ENCODE measurements at places on chromosomes 4 and X. TPM values are rescaled to one million over a fixed set of nuclear protein-coding genes. Genes with fewer than 3 reads are reported as not detected.

Gene ACE2
- total RNA-seq: 15.8 TPM

Gene RAB39B
- total RNA-seq: 0.19 TPM

Gene PAGE5
- total RNA-seq: not detected

DNA sequence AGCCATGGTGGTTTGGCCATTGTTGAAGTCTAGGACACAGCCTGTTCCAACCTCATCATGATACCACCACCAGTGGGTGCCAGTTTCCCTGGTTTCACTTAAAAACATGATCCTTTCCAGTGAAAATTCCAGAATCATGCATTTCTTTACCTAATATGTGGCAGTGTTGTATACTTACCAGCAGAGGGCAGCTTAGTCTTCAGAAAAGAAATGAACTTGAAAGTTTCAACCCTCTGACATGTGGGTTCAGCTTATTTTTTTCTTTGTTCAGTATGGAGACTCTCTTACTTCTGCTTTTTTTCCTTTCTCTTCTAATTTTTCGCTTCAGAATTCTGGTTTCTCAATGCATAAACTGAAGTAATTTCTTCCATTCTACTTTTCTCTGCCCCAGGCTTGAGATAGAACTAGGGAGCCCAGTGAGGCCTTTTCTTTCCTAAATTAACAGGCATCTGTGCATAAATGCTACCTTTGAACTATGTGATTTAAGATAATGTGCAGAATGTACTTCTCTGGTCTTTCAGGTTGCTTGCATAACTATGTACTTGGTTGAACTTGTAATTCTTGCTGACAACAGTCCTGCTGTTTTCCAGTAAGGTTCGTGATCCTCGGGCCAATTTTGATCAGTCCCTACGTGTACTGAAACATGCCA is 10.7 kb downstream of the LIAS start:
- DNase-seq: no peak

- DNase-seq: no peak
Measured at GRCh38 chr4:57370691-57371090, 260.5 kb upstream of the IGFBP7 start.

Gene CSAG3
- total RNA-seq: not detected

Gene GPR173
- 0.54 TPM for total RNA-seq

GRCh38 chrX:105462186-105462585 is 241.7 kb upstream of the TEX13A start:
- DNase-seq: no peak

DNA sequence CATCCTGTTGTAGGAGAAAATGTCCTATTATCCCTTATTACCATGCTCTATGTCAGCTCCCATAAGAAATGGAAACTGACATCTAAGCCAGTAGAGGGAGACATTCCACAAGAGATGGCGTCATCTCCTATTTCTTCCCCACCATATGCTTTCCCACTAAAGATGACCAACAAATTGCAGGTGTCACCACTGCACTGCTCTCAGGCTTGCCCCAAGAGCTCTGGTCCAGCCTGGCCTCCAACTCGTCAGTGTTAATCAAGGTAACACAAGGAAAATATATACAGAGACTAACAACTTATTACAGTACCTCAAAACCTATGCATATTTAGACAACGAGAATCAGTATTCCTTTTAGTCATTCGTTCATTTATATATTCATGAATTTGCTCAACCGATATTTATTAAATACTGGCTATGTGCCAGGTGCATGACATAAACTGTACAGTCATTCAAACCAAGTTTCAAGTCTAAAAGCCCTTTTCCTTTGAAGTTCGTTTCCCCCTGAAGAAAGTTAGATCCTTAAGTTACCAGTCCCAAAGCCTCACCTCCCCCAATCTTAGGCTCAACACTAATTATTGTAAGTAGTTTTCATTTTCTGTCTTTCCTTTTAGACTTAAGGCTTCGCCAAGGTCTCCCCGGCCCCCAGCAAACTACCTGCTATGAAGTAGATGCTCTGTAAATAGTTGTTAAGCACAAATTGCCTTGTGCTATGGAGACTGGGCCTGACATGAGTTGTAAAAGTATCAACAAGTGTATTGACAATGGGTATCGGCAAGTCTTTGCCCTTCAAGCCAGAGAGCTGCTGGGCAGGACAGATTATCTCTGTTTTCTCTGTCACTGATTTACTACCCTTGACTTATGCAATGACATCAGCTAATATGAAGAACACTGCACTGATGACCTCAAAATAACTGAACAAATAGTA is 3.1 kb upstream of the FGB start:
- no peak for DNase-seq

GRCh38 chrX:25754399-25754798 is 383.7 kb upstream of the MAGEB18 start:
- no peak for DNase-seq

Gene CPZ
- total RNA-seq: not detected

Gene EGF
- total RNA-seq: 9.6 TPM

GRCh38 chr4:184822356-184822755 is 3.4 kb downstream of the ACSL1 start:
- DNase-seq: no peak

DNA sequence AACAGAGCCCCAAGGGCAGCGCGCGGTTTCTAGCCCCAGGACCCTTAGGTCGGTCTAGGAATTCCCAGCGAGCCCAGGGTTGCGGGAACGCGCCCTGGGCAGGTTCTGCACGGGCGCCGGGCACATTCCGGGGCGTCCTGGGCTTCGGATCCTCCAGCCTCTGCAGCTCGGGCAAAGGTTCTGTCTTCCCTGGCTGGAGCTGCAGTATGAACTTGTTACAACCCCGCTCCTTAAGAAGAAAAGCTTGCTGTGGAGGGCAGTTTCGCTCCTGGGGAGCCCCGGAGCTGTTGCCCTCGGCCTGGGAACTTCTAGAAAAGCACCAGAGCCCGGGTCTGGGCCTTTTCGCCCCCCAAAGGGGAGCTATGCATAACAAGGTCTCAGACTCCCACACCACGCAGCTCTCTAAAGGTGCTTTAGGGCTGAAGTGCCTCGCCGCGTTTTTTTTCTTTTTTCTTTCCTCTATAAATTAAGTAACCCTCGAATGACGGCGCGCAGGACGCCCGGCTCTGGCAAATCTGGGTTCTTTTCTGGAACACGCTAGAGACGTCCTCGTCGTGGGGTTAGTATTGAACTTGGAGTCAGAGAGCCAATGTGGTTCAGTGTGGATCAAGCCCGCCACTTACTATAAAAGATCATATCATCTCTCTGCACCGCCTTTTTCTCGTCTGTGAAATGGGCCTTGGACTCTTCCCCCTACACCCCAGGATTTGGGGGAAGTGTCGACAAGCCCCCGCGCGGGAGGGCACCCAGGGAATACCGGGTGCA is 5.7 kb downstream of the MSX1 start:
- no peak for DNase-seq

- DNase-seq: no peak
Measured at GRCh38 chr4:172109466-172109865, 296.3 kb downstream of the GALNTL6 start.

Gene CSAG1
- total RNA-seq: not detected

DNA sequence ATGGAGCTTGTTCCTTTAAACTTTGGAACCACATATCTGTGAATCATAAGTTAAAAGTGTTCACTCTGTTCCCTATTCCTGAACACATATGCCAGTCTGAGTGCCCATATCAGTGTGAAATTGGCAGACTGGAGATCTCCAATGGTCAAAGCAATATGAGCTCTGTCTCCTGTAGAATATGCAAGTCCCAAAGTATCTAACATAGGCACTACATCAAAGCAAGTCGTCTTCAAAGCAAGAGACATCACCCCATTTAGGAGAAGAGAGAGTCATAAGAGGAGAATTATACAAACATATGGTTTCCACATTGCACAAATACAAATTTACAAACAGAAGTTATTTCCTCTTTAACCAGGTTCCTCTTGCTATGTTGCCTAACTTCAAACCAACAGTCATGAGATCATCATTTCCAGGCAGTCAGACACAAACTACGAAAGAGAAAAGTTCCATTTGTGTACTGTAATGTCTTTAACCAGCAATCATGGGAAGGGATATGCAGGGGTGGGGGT is 9.9 kb upstream of the GK start:
- no peak for DNase-seq

Gene TNMD
- total RNA-seq: not detected

GRCh38 chr4:174631901-174632758 is 109.8 kb upstream of the HPGD start:
- no peak for DNase-seq

DNA sequence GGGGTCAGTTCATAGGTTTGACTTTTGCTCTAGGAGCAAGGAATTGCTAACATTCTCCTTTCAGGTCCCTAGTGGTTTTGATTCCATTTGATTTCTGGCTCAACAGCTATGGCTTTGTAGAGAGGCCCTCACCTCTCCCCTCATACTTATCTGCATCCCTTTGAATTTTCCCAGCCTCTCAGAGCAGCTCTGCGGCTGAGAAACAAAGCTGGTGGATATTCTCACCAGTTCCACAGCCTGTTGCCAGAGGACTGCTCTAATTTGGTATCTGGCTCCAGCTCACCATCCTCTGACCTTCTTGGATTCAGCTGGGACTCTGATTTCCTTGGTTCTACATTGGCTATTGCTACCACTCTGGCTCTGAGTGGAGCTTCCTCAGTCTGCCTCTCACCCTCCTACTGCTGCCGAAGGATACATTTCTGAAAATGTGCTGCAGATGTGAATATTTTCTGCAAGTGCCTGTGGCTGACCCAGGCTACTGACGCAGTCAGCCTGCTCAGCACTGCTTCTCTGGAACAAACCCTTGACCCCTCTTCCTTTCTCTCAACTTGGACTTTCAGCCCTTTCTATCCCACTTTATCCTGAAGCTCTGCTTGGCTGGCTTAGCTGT is 110.9 kb upstream of the ENPEP start:
- DNase-seq: peak; percentile 50

DNA sequence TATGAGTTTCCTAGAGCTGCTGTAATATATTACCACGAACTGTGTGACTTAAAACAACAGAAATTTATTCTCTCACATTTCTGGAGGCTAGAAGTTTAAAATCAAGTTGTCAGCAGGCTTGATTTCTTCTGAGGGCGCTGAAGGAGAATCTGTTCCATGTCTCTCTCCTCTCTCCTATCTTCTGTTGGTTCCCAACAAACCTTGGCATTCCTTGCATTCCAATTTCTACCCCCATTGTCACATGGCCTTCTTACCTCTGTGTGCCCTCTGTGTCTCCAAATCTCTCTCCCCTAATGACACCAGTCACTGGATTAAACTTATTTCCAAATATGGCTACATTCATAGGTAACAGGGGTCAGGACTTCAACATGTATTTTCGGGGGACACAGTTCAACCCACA is 672.7 kb downstream of the RPA4 start:
- no peak for DNase-seq

Gene THAP9
- total RNA-seq: 7.6 TPM

- DNase-seq: no peak
Measured at GRCh38 chr4:3044870-3045819, 29.2 kb downstream of the HTT-AS start.

Gene CD38
- total RNA-seq: 4.9 TPM

Gene NIPAL1
- 0.11 TPM for total RNA-seq

GRCh38 chr4:3708103-3708510 is 58.1 kb upstream of the ADRA2C start:
- DNase-seq: peak; percentile 28

Gene RWDD4
- 16.4 TPM for total RNA-seq

Gene PLXNB3
- 3.2 TPM for total RNA-seq

GRCh38 chr4:1239950-1240307 is 9.0 kb downstream of the CTBP1 start:
- peak; percentile 5 for DNase-seq

Gene TRAM1L1
- 0.13 TPM for total RNA-seq

DNA sequence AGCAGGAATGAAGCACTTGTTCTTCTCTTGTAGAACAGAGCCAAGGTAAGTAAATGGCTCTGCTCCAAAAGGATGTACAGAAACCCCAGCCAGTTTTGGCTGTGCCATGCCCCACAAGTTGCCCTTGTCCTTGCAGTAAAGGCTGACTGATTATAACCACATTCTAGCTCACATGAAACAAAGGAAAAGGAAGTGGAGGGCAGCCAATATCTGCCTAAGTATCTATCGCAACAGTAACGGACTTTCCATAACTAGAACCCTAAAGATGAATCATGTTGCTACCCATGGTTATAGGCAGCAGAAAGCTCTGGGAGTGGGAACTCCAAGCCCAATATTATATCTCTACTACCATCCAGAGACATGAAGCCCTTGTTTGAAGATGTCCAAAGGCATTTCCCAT is 95.7 kb downstream of the COMMD8 start:
- no peak for DNase-seq

- DNase-seq: no peak
Measured at GRCh38 chr4:40843696-40844095, 93.9 kb downstream of the NSUN7 start.

DNA sequence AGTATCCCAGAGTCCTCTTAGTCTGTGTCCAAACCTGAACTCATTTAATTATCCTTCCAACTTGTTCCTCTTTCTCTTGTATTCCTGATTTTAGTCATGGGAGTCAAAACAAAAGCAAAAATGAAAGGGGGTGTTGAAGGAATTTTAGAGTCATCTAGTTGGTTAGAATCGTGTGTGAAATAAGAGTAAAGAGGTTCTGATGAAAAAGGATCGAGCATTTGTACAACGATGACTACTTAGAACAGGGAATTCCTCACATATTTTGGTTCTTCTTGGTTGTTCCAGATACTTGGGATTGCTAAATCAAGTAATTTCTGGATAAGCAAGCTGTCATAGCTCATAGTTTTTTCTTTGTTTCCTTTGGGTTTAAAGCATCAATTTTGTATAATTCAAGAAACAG is 194.4 kb downstream of the BCOR start:
- no peak for DNase-seq

DNA sequence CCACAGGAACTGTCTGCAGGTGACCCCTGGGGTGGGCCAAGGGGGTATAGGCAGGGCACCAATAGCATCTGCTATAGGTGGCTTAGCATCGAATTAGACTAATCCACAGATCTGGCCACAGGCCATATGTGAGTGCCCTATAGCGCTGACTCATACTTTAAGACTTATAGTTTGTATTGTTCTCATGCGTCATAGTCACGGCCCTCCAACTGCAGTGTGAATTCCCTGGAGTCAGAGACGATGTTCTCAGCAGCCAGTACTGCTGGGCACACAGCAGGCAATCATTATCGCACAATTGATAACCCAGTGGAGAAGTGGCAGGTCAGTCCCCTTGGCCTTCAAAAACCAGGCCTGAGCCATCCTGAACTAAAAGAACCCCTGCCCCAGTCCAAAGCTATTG is 58.1 kb downstream of the ADGRG2 start:
- no peak for DNase-seq

- no peak for DNase-seq
Measured at GRCh38 chr4:76023389-76023788, at the start of gene CXCL10. TSS of gene CXCL10 (minus strand) at chr4:76023497. CDS start at chr4:76023431, 66 bp downstream.
